ENCODE measurements at places on chromosomes 1 and 21.

DNA sequence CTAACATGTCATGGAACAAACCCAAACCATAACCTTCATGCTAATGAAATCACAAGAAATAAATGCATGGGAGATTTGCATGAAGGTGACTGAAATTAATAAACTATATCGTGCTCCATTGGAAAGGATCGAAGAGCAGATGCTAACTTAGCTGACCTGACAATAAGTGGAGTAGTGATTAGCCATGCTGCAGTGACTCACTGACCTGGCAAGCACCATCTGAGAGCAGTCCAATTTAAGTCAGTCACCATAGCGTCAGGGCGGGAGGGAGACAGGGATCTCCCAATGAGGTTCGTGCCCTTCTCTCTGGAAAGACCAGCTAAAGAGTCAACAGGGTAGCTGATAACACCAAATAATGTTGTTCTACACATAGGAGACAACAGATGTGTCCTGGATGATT, 21.5 kb downstream of the OLIG2 start:
- no peak for DNase-seq

DNA sequence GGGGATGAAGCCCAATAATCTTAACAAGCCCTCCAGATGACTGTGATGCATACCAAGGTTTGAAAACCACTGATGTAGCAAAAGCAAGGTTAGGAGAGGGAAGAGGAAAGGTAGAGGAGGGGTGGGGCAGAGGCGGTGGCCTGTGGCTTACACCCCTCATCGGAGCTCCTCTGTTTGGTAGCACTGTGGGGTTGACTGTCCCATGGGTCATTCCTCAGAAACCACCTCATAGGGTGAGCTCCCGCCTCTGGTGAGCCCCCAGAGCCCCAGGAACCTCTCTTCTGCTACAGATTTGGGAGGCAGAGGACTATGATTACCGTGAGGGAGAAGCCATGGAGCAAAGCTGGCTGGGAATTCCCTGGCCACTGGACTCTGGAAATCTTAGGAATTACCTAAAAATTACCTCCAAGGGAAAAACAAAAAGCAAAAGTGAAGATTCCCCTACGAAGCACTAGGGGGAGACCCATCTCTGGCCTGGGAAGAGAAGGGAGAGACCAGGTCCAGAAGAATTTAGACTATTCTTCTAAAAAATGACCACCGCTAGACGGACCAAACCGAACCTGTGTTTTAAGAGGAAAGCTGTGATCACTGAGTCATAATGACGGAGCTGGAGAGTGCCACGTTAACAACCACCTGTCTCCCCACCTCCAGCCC, 1.5 kb upstream of the RASSF5 start:
- no peak for DNase-seq

DNA sequence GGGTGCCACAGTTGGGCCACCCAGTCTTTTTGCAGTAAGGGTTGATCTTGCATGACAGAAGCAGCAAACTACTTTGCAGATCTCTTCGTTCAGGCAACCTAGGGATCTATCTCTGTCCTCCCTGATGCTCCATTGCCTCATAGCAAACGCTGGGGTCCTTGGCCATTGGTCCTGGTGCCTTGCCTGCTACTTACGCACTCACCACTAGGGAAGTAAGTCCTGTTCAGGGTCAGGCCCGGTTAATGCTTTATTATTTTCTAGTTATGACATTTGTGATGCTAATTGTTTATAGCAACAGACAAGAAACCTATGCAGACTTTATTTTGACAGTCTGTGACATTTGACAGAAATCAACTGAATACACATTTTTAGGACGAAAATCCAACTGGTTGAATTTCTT, 326.5 kb upstream of the FMN2 start:
- DNase-seq = no peak

DNA sequence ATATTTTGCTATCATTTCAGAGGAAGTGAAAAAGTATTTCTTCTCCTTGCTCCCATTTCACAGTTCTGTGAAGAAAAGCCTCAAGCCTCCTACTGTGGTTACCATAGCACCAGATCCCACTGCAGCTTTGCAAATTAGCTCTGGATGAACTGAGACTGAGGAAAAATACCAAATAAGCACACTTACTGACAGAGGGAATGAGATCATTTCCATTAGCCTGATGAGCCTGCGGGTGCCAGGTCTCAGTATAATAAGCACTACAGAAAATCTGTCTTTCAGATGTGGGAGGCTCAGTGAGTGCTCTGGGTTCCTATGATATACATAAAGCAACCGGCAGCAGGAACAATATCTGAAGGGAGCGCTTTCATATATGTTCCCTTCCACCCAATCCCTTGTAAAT, 21.4 kb downstream of the XKR8 start:
- DNase-seq = no peak

- DNase-seq = no peak
Observed at GRCh38 chr1:91278754-91279153, 125.9 kb downstream of the HFM1 start.

DNA sequence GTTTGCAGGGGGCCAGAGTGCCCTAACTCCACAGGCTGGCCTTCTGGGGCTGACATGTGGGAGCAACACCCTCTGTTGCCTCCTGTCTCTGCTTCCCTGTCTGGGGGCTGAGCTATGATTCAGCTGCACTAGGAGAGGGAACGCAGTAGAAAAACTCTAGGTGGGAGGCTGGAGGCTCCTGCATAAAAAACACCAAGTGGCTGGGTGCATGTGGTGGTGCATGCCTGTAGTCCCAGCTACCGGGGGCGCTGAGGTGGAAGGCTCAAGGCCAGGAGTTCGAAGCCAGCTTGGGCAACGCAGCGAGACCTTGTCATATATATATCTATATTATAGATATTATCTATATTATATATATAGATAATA, 5.6 kb downstream of the KIF17 start:
- no peak for DNase-seq

GRCh38 chr1:8667869-8668594, 149.4 kb downstream of the RERE start:
- DNase-seq = no peak

GRCh38 chr1:27307874-27308598, 13.9 kb upstream of the TMEM222 start:
- DNase-seq = no peak

DNA sequence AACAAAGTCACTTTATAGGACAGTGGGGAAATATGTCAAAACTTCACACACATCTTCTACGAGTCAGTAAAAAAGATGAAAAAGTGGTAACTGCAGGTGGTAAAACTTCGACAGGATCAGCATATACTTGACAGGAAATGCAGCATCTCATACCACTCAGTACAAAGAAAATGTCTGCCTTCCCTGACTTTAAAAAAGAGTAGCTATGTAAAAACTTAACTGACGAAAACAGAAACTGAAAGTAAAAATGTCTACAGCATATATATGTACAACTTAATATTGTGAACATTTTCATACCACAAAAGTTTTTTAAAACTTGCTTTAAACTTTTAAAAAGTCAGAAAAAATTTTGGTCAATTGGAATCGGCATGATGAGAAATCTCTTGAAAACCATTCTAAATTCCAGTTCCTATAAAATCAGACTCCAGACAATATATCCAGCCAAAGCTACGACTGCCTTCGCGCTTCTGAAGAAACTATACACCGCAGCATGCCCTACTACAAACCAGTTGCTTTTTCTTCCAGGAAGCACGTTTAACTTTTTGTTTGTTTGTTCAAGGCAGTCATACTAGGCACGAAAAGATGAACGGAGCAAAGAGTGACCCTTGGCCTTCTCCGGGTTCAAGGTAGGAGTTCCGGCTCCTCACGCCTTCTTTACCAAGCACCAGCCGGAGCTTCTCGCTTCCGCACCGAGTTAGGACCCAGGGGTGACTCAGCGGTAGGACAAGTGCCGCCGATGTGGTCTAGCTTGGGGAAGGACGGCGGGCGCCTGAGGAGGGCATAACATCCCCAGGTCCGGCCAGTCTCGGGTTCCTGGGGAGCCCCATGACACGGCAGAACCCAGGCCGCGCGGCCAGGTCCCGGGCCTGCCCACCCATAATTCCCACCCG, 612 bp downstream of the PSMA5 start:
- DNase-seq = peak; percentile 80

DNA sequence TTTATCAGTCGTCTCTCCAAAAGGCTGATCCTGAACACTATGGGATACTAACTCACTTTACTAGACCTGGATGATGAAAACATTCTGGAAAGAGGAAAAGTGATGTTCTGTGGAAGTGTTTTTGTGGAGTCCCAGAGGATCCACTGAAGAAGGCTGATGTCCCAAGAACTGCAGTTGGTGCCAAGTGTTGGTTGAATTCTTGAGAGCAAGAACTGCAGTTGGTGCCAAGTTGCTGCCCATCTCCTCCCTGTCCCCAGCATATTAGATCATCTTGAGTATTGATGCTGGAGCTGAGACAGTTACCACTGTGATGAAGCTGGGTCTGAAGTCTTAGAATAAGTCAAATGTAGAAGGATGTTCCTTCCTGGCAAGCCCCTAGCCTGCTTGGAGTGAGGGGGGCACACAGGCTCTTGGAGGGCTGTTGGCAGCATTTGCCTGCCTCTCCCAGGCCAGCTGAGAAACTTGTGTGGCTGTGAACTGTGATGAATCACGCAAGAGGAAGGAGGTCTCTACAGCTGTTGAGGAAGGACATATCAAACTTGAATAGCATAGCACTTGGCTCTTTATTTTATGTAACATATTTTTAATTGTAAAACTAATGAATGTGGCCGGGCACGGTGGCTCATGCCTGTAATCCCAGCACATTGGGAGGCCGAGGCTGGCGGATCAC, 48.1 kb downstream of the DNAJC6 start:
- no peak for DNase-seq

DNA sequence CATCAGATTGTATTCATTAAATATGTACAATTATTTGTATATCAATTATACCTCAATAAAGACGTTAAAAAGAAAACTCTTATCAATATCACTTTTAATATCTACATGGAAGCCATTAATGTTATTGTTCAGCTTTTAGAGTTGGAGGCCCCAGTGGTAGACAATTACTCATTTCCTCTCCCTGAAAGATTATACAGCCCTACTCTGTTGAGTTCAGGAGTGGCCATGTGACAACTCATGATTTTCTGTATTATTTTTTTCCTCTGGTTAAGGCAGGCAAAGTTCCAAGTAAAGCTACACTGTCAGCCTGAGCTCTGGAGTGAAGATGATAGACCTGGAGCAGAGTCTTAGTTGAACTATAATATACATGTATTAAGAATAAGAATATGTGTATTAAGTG, 247.9 kb upstream of the B3GALT2 start:
- DNase-seq = no peak

GRCh38 chr1:244730153-244730933, 77.4 kb downstream of the DESI2 start:
- DNase-seq = peak; percentile 45

- no peak for DNase-seq
Observed at GRCh38 chr1:219798283-219799030, 129.9 kb downstream of the SLC30A10 start.

GRCh38 chr1:3809680-3810079, 13.4 kb upstream of the LRRC47 start:
- no peak for DNase-seq

DNA sequence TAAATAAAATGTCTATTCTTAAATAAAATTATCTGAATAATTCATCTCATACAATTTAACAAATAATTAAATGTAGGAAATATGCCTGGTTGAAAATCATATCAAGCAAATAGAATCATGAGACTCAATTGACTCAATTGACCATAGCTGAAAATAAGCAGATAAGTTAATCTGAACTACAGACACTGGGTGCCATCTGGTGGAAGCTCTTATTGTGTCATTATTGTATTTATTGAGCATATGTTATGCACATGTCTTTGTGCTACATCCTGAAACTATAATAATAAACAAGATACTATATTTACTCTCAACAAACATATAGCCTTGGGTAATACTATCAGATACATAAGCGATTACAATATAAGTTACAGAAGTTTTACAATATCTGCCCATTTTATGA, 41.0 kb downstream of the BRINP3 start:
- no peak for DNase-seq

GRCh38 chr1:4825800-4826450, 171.5 kb downstream of the AJAP1 start:
- DNase-seq = no peak

DNA sequence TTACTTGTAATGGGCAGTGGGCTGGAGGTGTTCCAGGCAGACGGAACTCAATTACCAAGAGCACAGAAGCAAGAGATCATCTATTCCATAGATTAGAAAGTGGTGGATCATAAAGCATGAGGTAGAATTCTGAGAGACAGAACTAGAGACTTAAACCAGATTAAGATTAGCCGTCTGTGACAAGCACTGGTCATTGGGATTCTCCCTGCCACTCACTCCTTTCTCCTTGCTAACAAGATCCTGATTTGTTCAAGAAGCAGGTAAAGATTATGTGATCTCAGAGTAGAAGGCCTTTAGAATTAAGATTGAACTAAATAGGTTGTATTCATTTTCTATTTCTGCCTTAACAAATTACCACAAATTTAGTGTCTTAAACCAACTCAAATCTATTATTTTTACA, 1.5 kb upstream of the HSPA13 start:
- no peak for DNase-seq

- no peak for DNase-seq
Observed at GRCh38 chr1:96559707-96560596, 161.6 kb upstream of the PTBP2 start.

GRCh38 chr1:7989762-7990428, 28.4 kb downstream of the PARK7 start:
- no peak for DNase-seq

GRCh38 chr1:181255270-181255929, 166.9 kb downstream of the IER5 start:
- no peak for DNase-seq

DNA sequence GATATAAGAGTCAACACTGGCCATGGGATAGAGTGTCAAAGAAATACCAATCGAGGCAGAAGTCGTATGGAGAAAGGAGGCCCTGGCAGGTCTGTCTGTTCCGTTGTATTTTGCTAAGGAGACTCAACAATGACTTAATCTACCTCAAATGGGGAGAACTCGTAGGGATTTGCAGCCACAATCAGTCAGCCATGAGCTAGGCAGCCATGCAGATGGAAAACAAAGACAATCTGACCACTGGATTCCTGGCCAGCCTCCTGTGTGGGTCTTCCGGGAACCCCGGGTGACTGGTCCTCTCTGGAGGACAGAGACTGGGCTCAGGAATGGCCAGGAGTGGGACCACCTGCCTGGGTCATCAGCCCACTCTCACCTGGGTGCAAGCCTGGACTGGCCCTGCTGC, 167.8 kb downstream of the ETS2 start:
- DNase-seq = no peak

DNA sequence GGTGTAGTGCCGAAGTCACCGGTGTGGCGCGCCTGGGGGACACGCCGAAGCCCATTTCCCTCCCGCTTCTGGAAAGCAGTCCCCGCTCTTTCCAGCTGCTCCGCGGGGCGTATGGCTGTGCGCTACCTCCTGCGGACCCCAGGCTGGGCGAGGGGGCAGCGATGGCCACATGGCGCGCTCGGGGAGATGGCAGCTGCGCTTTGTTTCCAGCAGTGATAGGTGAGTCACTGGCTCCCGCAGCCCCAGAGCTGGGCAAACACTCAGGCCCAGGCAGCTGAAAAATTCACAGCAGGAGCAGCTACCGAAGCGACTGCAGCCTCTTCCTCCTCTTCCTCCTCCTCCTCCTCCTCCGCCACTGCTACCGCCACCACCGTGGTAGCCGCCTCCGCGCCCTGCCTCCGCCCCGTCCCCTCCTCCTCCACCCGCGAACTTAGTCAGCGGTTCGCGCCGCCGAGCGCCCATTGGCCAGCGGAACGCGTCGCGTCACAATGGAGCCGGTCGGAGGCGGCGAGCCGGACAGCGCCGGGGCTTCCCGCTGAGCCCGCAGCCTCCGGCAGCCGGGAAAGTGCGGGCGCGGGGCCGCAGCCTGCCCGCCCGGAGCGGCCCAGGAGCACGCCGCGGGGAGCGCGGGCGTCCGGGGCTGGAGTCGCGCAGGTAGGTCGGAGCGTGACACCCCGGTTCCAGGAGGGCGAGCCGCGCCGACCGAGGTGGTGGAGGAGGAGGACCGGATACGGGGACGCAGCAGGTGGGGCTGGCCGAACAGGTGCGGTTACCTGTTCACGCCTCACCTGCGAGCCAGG, at the start of gene LRRC8B:
TSS of gene LRRC8B (plus strand) at position 461 of the 800 bp plus-strand sequence. CDS start 57,822 bp downstream, outside the sequence.
- DNase-seq = peak; percentile 93
